ENCODE measurements at places on chromosomes 7 and 10. TPM values are rescaled to one million over a fixed set of nuclear protein-coding genes. Genes with fewer than 3 reads are reported as not detected.

Gene DOCK1
- 34.3 TPM for total RNA-seq

Gene NKX6-2
- not detected for total RNA-seq

Gene KCNH2
- 1.6 TPM for total RNA-seq

Gene VPS37D
- 7.7 TPM for total RNA-seq

Gene NOS3
- total RNA-seq: 2.5 TPM

Gene CPEB3
- total RNA-seq: 0.80 TPM

Gene SPDYE6
- not detected for total RNA-seq

Gene ABCB1
- total RNA-seq: not detected

Gene SPDYE9
- not detected for total RNA-seq

Gene LRMDA
- total RNA-seq: 3.6 TPM

DNA sequence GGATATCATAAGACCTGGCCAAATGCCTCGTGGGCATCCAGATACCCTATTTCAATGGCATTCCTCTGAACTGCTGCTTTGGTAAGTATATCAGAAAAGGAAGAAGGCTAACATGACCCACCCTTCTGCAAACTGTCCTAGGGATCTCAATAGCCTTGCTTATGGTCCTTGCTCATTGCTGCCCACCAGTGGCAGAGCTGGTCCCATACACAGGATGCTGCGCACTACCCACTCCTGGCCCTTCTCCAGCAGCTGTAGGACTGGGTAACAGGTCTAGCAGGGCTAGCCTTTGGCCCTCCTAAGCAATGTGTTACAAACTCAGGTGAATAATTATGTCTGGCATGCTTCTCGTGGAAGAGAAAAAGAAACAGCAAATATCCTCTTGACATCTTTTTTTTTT is 72.5 kb downstream of the C10orf90 start:
- peak; percentile 75 for DNase-seq

- DNase-seq: no peak
These were observed 47.4 kb downstream of the JAZF1 start for GRCh38 chr7:28132959-28133870.

GRCh38 chr10:82817676-82818422 is 942.9 kb downstream of the NRG3 start:
- no peak for DNase-seq

- DNase-seq: peak; percentile 30
These were observed 163.1 kb upstream of the NPVF start for GRCh38 chr7:25391295-25391861.

- DNase-seq: peak; percentile 42
These were observed 703.7 kb upstream of the FZD8 start for GRCh38 chr10:36345807-36346206.

DNA sequence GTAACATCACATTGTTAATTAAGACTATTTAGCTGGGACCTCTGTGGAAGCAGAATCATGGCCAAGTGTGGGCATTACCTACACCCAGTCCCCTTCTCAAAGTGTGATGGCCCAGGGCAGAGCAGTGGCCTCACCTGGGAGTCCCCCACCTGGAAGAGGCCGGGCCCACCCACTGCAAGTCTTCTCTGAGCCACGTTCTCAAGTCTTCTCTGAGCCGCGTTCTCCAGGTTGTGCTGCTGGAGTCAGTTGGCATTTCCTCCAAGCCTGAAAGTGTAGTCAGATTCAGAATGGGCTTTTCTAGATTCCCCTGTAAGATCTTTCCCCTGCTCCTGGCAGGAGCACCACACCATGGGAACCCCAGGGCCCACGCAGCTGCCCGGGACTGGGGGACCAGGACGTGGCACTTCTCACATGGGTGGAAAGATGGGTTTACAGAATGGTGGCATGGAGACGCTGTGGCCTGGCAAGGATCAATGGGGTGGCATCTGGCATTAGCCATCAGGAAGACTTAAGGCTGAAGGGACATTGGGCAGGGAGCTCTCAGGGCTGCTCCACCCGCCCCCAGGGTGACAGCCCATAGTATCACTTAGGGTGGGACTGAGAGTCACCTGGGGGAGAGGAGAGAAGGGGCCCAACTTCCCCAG is 68.0 kb downstream of the MKI67 start:
- no peak for DNase-seq

DNA sequence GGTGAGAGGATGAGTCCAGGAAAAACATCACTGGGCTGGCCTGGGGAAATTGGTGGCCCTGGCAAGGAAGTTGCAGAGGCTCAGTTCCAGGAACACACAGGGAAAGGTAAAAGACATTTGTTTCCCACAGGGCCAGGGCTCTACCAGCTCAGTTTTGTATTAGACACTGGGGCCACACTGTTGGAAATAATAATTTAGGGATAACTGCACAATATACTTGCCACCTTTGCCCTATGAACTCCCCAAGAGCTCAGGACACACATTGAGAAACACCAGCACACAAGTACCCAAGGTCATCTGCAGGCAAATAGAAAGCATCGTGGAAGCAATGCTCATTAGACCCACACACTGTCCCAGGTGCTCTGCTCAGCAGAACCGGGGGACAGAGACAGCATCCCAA is 617.6 kb downstream of the PTPRN2 start:
- no peak for DNase-seq

GRCh38 chr7:114334989-114335388 is 79.6 kb upstream of the FOXP2 start:
- no peak for DNase-seq

DNA sequence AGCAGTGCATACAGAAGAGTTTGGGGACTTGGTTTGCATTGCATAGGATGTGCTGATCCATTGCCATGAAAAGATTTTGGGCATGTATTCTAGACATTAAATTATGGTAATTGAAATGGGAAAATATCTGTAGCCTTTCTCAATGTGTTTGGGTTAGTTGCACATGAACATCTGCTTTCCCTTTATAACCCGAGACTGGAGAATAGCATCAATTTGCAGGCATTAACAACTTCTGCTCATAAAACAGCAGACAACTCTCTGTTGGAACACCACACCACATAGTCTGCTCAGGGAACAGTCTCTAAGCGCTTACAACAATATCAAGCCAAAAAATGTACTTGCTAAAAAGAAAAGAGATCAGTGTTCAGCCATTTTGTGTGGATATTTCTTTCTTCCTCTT is 1391.1 kb upstream of the LRRTM3 start:
- no peak for DNase-seq

GRCh38 chr10:43902842-43903241 is 254.2 kb upstream of the ZNF32 start:
- DNase-seq: no peak

DNA sequence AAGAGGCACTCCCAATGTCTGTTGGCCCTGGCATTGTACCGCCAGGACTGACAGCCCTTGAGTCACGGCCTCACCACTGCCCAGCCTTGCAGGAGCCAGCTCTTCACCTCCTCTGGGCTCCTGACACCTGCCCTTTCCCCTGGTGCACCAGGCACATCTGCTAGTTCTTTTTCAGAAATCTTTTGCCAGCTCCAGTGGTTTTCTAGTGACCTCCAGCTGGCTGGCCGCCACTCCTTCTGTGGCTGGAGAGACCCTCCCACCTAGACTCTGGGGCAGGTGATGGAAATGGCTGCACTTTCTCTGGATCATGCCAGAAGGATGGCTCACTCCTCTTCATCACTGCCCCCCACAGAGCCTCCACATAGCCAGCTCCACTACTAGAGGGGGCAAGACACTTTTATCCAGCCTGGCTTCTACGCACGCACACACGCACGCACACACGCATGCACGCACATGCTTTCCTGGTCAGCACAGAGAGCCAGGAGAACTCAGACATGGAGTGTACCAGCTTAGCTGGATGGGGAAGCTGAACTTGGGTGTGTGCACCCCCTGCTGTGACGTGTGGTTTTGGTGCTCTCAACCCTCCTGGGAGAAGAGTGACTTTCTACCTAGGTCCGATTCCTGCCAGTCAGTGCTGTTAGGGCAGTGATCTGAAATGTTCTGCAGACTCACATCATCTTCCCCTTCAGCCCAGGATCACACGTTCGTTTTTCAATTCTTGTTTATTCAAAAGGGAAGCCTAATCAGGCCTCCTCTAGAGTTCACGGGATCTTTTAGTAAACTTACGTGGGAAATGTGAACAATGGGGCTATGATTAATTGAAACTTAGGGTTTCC is 222.0 kb downstream of the PRPF18 start:
- no peak for DNase-seq

DNA sequence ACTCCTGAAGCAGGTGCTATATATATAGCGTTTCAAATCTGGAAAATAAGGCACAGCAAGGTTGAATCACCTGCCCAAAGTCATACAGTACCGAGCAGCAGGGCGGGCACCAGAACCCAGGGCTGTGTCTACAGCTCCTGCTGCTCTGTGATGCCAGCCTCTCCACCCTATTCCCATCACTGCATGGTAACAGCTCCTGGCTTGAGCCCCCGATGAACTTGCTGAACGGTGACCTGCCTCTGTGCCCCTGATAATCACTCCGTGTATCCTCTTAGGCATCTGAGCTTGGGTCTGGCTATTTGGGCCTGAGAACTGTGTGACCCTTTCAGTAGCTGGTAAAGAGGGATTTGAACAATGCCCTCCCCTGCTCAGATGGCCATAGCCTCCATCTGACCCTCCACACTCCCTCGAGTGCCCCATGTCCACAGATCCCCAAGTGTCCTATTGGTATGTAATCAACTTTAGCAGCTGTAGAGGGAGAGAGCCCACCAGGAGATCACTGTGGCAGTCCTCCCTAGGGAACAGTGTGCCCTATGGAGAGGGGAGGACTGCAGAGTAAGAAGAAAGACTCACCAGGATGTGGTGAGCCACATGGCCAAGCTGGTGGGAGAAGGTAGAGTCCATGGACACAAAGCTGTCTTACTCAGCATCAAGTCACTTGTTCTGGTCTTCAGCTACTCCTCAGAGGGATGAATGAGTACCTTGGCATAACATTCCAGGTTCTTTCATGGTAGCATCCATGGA is 1.1 kb upstream of the ARHGAP22 start:
- peak; percentile 72 for DNase-seq

DNA sequence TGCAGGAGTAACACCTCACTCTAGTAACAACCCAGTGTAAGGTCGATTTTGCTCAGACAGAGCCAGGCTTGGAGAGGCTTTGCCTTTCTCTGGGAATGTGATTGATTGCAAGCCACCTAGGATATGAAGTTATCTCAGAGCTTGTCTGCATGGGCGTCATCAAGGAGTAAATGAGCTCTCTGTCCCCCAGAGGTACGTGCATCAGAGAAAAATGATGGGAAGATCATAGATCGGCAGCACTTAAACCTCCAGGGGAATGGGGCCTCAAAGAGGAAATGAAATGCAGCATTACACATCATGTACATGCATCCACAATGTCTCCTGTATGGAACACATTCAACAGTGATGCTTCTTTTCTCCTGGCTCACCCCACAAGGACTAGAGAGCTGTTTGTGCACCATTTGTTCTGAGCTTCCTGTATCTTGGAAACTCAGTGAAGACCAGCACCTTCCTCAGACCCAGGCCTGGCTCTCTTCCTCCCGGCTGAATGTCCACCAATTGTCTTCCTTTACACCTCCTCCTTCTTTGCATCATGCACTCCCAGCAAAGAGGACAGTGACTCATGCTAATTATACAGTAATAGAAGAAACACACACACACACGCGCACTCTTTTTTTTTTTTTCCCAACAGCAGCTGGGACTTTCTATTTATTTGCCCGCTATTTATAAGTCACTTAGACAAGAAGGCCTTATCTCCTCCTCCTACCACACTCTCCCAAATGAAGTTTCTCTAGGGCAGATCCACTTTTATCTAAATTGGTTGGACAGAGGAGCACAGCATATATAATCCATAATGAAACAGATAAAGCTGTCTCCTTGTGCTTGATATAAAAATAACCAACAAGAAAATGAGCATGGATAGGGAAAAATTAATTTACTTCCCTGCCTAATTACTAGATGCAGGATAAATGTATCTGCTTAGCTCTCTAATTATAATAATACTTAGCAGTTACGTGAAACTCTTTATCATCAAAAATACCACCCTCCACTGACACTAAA is 990.7 kb downstream of the CCSER2 start:
- no peak for DNase-seq

- DNase-seq: no peak
These were observed 153.0 kb upstream of the LANCL2 start for GRCh38 chr7:55212176-55212575.

DNA sequence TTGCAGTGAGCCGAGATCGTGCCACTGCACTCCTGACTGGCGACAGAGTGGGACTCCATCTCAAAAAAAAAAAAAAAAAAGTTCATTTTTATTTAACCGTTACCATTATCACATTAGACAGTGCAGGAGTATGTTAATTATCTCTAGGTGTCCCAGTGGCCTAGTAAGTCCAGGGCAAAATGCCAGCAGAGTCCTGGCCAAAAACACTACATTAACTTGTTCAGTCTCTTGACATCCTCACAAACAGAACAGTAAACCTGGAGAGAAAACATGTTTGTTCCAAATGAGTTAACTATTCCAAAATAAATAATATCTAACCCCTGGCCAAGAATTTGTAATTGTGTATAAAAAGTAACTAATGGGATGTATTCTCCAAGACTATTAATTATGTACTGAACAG is 43.2 kb downstream of the PTPRZ1 start:
- DNase-seq: no peak

GRCh38 chr10:133008196-133008595 is 65.8 kb upstream of the CFAP46 start:
- DNase-seq: no peak

GRCh38 chr7:39825401-39825980 is 124.6 kb upstream of the CDK13 start:
- DNase-seq: no peak

DNA sequence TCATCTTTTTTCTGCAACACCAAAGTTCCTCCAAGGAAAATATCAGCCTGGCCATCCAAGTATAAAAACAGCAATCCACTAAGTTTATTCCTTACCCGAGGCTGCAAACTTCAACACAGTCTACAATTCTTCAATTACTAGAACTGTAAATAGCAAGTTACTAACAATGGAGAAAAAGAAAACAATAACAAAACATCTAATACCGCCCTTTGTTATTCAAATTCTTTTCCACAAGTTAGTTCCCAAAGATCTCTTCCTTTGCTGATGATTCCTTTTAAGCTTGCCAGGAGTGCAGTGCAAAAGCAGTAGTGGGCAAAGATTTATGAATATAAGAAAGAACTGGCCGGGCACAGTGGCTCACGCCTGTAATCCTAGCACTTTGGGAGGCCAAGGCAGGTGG is 86.2 kb downstream of the CUL2 start:
- DNase-seq: no peak

- DNase-seq: peak; percentile 17
These were observed 578.5 kb upstream of the MKI67 start for GRCh38 chr10:128704716-128705115.

GRCh38 chr10:114278884-114279191 is 39.8 kb downstream of the VWA2 start:
- DNase-seq: no peak

GRCh38 chr7:83677180-83677866 is 28.4 kb upstream of the SEMA3E start:
- DNase-seq: peak; percentile 98

DNA sequence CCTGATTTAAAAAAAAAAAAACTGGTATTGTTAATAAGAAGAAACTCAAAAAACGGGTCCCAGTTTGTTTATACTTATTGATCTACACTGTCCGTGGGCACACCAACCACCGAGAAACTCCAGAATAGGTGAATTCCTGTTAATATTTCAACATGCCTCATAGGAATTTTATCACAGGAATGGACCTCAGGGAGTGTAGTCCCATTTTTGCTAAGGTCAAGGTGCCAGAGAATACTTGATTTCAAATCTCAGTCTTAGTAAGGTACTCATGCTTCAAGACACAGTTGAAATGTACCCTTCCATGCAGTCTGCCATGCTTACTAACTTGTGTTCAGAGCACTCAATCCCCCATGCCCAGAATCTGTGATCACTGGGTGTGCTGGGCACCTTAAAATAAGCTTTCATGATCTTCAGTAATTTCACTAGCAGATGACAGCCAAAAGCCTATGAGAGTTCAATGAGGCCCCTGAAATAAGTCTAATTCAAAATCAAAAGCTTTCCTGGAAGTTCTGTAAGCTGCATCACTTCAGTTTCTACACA is 385.7 kb downstream of the TNS3 start:
- DNase-seq: no peak

- DNase-seq: peak; percentile 45
These were observed 142.1 kb downstream of the PHTF2 start for GRCh38 chr7:77940647-77941046.

Measured in PC-3 (cell line).